HFFc6 (cell line): ENCODE measurements at places on chromosomes 2 and 18. TPM values are rescaled to one million over a fixed set of nuclear protein-coding genes. Genes with fewer than 3 reads are reported as not detected.
A peak's percentile ranks its signal among the peaks of the same experiment; 100 is the strongest.

- H3K27ac ChIP-seq = no peak overlapping the region
- no peaks in the 10 kb centered on the region for H3K4me1 ChIP-seq
- no peak overlapping the region for H3K4me3 ChIP-seq
- peaks cover 55% of the 10 kb centered on the region for H3K27me3 ChIP-seq
- peaks cover 9% of the 10 kb centered on the region for H3K36me3 ChIP-seq
These were observed 3.7 kb upstream of the KIF1A start for GRCh38 chr2:240823449-240824336.

- H3K27ac ChIP-seq = no peak overlapping the region
- H3K4me3 ChIP-seq = no peak overlapping the region
- peaks cover 12% of the 10 kb centered on the region; the same call in 1 of the 2 replicates for H3K4me1 ChIP-seq
These were observed 158.9 kb downstream of the ATAD2B start for GRCh38 chr2:23767876-23768621.

- peaks cover 5% of the 10 kb centered on the region for H3K27me3 ChIP-seq
- H3K4me3 ChIP-seq = no peak overlapping the region
- no peaks in the 10 kb centered on the region for H3K36me3 ChIP-seq
- H3K27ac ChIP-seq = no peak overlapping the region
These were observed 145.5 kb upstream of the CHAC2 start for GRCh38 chr2:53622141-53622540.

DNA sequence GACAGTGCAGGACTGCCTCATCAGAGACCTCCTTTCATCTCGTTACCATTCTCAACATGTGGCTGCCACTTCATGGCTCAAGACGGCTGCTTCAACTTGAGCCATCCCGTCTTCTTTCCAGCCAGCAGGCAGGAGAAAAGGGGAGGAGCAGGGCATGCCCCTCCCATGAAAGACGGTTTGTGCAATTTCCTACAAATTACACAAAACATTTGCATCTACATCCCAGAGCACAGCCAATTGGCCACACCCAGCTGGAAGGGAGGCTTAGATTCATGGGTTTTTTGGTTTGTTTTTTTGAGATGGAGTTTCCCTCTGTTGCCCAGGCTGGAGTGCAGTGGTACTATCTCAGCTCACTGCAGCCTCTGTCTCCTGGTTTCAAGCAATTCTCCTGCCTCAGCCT, 11.8 kb downstream of the UCN start:
- DNase-seq = no peak
- H3K4me1 ChIP-seq = peaks cover 18% of the 10 kb centered on the region
- no peaks in the 10 kb centered on the region for H3K36me3 ChIP-seq
- no peak overlapping the region for H3K4me3 ChIP-seq

DNA sequence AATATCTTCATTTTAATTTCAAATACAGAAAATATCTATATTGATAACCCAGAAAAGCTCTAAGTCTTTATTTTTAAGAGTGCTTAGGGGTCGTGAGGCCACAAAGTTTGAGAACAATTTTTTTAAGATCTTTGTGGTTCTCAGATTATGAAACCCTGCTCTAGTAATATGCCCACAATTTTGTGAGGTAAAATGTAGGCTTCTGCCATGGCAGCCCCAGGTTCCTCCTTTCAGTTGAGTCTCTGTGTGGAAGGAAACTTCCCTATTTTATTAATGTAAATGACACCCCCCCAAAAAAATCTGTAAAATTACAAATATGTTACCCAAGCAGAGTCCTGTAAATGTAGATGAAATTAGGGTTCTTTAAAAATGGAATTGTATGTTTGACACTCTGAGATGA, 600.5 kb downstream of the SATB2 start:
- H3K4me3 ChIP-seq = no peak overlapping the region
- peaks cover 6% of the 10 kb centered on the region; the same call in 1 of the 2 replicates for H3K36me3 ChIP-seq
- H3K4me1 ChIP-seq = no peaks in the 10 kb centered on the region
- peaks cover 1% of the 10 kb centered on the region; the same call in 1 of the 2 replicates for H3K27me3 ChIP-seq
- DNase-seq = no peak
- H3K27ac ChIP-seq = no peak overlapping the region

- DNase-seq = no peak
- peaks cover 10% of the 10 kb centered on the region; the same call in 1 of the 2 replicates for H3K27me3 ChIP-seq
- no peaks in the 10 kb centered on the region for H3K4me1 ChIP-seq
- H3K27ac ChIP-seq = no peak overlapping the region
- no peaks in the 10 kb centered on the region for H3K36me3 ChIP-seq
These were observed 85.8 kb downstream of the SETBP1 start for GRCh38 chr18:44766450-44766849.

- H3K4me1 ChIP-seq = peaks cover 38% of the 10 kb centered on the region
- H3K4me3 ChIP-seq = no peak overlapping the region
- no peak overlapping the region for H3K27ac ChIP-seq
- H3K27me3 ChIP-seq = peaks cover 3% of the 10 kb centered on the region; the same call in 1 of the 2 replicates
- no peak for DNase-seq
- H3K36me3 ChIP-seq = no peaks in the 10 kb centered on the region
These were observed 88.4 kb upstream of the NRP2 start for GRCh38 chr2:205593891-205594290.

- H3K4me1 ChIP-seq = peaks cover 10% of the 10 kb centered on the region
- H3K36me3 ChIP-seq = no peaks in the 10 kb centered on the region
- no peak for DNase-seq
- H3K4me3 ChIP-seq = no peak overlapping the region
- no peaks in the 10 kb centered on the region for H3K27me3 ChIP-seq
These were observed 310.0 kb upstream of the UBE2E3 start for GRCh38 chr2:180670302-180671003.

DNA sequence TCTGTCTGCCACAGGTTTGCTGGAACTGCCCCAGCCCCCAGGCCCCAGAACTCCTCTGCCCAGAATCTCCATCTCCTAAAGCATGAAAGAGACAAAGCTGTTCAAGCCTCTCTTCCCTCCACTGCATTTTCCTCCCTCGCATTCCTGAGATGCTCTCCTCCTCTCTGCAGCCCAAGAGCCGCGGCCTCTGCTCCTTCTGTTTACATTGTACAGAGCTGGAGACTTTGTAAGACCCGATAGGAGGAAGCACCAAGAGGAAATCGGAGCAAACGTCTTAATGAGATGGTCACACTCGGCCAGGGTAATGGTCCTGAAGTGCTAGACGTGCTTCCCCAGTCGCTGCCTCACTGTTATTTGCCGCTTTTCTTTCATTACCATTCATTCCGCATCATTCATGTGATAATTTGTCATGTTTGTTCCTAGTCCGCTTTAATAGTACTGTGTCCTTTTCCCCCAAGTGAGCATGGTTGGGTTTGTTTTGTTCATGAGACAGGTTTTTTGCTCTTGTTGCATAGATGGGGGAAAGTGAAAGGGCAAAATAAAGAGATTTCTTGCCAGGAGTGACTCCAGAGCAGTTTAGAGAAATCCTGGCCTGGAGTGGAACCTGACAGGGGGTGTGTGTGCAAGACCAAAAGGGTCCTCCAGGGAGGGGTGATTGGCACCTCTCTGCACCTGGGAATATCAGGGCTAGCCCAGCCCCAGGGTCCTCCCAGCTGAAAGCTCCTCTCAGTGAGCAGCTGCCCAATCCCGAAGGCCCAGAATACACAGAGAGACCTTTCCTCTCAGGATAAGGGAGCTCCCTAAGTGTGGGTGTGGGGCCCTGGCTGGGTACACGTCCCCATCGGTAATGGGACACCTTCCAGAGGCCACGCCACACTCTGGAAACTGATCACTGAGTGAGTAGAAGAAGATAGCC, 44.9 kb upstream of the ID2 start:
- H3K4me3 ChIP-seq = peak overlapping the region; percentile 73
- peak; percentile 12 for DNase-seq
- peak overlapping the region; percentile 64 for H3K27ac ChIP-seq
- no peaks in the 10 kb centered on the region for H3K36me3 ChIP-seq
- H3K27me3 ChIP-seq = no peaks in the 10 kb centered on the region; the same call in none of the 2 replicates

DNA sequence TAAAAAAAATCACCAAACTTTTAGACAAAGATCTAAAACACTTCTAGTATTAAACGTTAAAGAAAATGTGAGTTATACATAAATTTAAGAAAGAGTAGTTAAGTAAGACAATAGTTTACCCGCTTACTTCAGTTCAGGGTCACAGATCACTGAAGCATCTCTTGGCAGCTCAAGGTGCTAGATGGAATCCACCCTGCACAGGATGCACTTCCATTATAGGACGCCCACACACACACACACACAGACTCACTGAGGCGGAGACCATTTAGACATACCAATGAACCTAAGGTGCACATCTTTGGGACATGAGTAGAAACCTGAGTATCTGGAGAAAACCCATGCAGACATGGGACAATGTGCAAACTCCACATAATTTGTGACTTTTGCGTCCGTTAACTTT, 630.6 kb upstream of the ZNF804A start:
- no peak for DNase-seq
- no peak overlapping the region for H3K27ac ChIP-seq
- no peaks in the 10 kb centered on the region for H3K27me3 ChIP-seq
- no peaks in the 10 kb centered on the region for H3K4me1 ChIP-seq
- H3K36me3 ChIP-seq = no peaks in the 10 kb centered on the region

- no peaks in the 10 kb centered on the region for H3K27me3 ChIP-seq
- H3K27ac ChIP-seq = no peak overlapping the region
- no peaks in the 10 kb centered on the region for H3K4me1 ChIP-seq
- H3K4me3 ChIP-seq = no peak overlapping the region
These were observed 264.0 kb upstream of the CHST9 start for GRCh38 chr18:27449104-27449503.

DNA sequence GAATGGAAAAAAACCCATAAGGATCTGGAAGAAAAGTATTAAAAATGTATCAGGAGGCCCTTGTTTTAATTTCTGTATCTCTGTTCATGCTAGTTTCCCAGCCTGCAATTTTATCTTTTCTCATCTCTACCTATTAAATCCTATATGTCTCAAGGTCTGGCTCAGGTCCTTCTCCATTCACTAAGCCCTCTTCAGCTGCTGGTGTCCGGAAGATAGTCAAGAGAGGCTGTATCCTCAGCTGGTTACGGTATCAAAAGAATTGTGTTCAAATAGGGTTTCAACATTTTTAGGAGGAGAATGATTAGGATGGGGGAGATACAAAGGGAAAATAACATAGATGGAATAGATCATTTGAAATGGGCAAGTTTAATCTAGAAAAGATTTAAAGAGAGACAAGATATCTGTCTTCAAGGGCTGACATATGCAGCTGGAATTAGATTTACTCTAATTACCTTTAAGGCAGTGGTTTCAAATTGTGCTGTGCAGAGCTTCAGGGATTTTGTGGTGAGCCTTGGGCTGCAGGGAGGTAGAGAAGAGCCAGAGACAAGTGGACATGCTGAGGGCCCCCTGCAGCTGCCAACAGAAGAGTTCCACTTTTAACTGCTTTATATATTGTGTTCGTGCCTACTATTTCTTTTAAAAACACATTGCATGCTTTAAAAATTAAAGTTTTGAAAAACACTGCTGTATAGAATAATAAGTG, 24.1 kb downstream of the GREB1L start:
- H3K4me1 ChIP-seq = peaks cover 37% of the 10 kb centered on the region
- no peak overlapping the region for H3K27ac ChIP-seq
- no peak overlapping the region for H3K4me3 ChIP-seq
- H3K27me3 ChIP-seq = peaks cover 6% of the 10 kb centered on the region

DNA sequence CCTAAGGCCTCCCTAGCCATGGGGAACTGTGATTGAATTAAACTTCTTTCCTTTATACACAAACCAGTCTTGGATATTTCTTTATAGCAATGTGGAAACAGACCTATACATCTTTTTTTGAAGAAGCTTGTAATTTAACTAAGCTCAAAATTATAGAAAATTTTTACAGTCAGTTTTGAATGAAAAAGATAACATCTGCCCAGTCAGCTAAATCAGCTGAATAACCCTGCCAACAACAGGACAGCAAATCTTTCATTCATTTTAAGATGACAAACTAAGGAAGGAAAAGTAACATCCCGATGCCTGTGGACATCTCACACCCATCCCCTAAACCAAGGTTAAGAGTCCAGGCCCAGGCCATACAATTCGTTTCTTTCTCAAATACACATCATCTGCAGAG, 541.3 kb upstream of the SLC39A10 start:
- no peaks in the 10 kb centered on the region for H3K4me1 ChIP-seq
- no peaks in the 10 kb centered on the region for H3K36me3 ChIP-seq
- no peak overlapping the region for H3K27ac ChIP-seq
- H3K4me3 ChIP-seq = no peak overlapping the region
- no peak for DNase-seq

DNA sequence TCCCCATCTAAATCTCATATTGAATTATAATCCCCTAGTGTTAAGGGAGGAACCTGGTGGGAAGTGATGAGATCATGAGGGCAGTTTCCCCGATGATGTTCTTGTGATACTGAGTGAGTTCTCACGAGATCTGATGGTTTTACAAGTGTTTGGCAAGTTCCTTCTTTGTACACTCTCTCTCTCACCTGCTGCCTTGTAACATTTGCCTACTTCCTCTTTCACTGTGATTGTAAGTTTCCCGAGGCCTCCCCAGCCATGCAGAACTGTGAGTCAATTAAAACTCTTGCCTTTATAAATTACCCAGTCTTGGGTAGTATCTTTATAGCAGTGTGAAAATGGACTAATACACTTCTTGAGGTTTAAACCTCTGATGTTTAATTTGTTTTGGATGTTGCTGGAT, 177.5 kb downstream of the CD8B2 start:
- H3K27me3 ChIP-seq = no peaks in the 10 kb centered on the region
- no peak overlapping the region for H3K4me3 ChIP-seq
- H3K27ac ChIP-seq = no peak overlapping the region
- H3K36me3 ChIP-seq = no peaks in the 10 kb centered on the region
- DNase-seq = no peak
- H3K4me1 ChIP-seq = no peaks in the 10 kb centered on the region

- no peaks in the 10 kb centered on the region for H3K36me3 ChIP-seq
- no peak overlapping the region for H3K27ac ChIP-seq
- no peaks in the 10 kb centered on the region for H3K4me1 ChIP-seq
These were observed 227.6 kb upstream of the SMIM21 start for GRCh38 chr18:75654851-75655751.

- peak; percentile 62 for DNase-seq
- peaks cover 21% of the 10 kb centered on the region for H3K4me1 ChIP-seq
- no peak overlapping the region for H3K4me3 ChIP-seq
- no peaks in the 10 kb centered on the region for H3K36me3 ChIP-seq
- peak overlapping the region; percentile 4; the same call in 1 of the 2 replicates for H3K27ac ChIP-seq
These were observed 62.4 kb downstream of the TXNL1 start for GRCh38 chr18:56575819-56576663.

DNA sequence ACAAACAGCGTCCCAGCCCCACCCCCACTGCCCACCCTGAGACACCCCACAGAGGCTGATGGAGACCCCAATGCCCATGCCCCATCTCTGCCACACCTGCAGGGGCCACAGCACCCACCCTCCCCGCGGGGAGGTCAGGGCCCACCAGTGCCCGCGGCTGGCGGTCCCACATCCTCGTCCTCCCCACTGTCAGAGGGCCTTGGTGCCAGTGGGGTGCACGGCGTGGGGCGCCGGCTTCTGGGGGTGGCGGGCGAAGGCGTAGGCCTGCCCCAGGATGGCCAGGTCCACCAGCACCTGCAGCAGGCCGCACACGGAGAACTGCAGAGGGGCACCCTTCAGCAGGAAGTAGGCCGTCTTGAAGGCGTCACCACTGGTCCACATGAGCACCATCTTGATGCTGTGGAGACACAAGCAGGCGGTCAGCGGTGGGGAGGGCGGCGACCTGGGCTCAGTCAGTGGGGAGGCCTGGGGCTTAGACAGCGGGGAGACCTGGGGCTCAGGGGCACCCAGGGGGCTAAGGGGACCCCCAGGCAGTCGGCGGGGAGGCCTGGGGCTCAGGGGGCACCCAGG, 47.6 kb downstream of the SLC66A2 start:
- H3K4me3 ChIP-seq = no peak overlapping the region
- H3K27me3 ChIP-seq = no peaks in the 10 kb centered on the region
- H3K36me3 ChIP-seq = peaks cover 33% of the 10 kb centered on the region

GALNT3 gene
- 0.18 and 0.60 TPM in 2 replicates for total RNA-seq

IFT172 gene
- total RNA-seq = 9.4 to 12.9 TPM (median 11.6 TPM) in 3 replicates

KHK gene
- total RNA-seq = 0.90 to 2.2 TPM (median 1.3 TPM) in 3 replicates

TUBA4B gene
- not detected in 3 replicates for total RNA-seq

ZC3H6 gene
- 3.8 to 6.1 TPM (median 4.7 TPM) in 3 replicates for total RNA-seq

SALL3 gene
- total RNA-seq = not detected in 3 replicates
